ENCODE measurements at places on chromosomes 2 and 18.

- no peak for DNase-seq
These were observed 399.8 kb downstream of the TMEM182 start for GRCh38 chr2:103161456-103162289.

- DNase-seq: no peak
These were observed 72.7 kb downstream of the MAP2 start for GRCh38 chr2:209496586-209496982.

DNA sequence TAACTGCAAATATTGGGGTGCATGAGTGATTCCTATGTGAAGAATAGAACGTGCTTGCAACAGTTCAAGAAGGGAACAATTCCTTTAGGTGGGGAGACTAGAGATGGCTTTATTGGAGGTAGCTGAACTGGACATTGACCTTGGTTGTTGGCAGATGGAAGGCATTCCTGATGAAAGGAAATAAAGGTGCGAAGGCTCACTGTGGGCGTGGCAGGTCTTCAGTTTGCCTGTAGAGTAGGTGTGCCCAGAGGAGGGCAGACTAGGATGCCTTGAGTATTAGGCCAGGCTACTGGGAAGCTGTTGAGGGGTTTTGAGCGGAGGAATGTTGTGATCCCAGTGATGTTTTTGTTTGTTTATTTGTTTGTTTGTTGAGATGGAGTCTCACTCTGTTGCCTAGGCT is 2.8 kb downstream of the SPR start:
- no peak for DNase-seq

DNA sequence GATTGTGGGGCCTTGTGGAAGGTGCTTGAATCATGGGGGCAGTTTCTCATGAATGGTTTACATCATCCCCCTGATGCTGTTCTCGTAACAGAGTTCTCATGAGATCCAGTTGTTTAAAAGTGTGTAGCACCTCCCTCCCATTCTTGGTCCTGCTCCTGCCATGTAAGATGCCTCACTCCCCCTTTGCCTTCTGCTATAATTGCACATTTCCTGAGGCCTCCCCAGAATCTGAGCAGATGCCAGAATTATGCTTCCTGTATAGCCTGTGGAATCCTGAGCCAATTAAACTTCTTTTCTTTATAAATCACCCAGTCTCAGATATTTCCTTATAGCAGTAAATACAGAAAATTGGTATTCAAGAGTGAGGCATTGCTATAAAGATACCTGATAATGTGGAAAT is 15.6 kb upstream of the WDR75 start:
- no peak for DNase-seq

DNA sequence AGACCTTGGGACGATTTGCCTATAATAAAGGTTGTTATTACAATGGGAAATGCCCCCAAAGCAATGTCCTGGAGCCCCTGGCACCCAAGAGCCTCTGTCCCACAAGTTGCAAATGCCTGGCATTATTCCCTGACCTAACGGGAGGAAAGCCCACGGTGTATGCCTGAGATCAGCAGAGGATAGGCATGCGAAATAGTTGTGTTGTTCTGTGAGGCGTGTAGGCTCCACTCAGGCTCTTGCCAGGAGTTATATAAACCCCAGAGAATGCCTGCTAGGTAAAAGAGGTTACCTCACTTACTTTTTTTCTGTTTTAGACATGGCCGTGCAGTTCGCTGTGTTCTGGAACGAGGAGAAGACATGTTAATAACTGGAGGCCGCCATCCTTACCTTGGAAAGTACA is 52.1 kb downstream of the AOX1 start:
- DNase-seq: no peak

GRCh38 chr2:197862246-197862955 is 58.0 kb downstream of the PLCL1 start:
- no peak for DNase-seq

DNA sequence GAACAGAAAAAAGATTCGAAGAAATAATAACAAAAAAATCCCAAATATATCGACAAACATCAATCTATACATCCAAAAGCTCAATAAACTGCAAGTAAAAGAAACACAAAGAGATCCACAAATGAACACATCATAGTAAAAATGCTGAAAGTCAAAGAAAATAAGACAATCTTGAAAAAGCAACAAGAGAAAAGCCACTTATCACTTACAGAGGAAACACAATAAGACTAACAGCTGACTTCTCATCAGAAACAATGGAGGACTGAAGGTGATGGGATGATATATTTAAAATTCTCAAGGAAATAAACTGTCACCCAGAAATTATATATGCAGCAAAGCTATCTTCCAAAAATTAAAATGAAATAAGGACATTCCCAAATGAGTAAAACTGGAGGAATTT is 140.3 kb downstream of the NDUFA10 start:
- DNase-seq: no peak

DNA sequence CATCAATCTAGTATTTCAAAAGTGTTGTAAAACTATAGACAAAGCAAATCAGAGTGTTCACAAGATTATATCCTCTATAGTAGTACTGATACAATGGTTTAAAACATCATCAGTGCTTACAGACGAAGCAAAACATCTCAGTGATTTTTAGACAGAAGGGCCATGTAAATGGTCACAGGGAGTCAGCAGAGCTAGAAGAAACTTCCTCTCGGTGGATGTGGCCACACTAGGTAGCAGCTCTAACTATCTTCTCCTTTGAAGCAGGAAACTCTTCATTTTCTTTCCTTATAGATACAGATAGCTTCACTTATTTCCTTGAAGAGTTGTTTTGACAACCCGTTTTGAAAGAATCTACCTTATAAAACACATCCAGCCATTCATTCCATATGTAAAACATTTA is 80.4 kb upstream of the CD226 start:
- DNase-seq: no peak

- DNase-seq: no peak
These were observed 745.9 kb upstream of the SLC8A1 start for GRCh38 chr2:41197781-41198180.

DNA sequence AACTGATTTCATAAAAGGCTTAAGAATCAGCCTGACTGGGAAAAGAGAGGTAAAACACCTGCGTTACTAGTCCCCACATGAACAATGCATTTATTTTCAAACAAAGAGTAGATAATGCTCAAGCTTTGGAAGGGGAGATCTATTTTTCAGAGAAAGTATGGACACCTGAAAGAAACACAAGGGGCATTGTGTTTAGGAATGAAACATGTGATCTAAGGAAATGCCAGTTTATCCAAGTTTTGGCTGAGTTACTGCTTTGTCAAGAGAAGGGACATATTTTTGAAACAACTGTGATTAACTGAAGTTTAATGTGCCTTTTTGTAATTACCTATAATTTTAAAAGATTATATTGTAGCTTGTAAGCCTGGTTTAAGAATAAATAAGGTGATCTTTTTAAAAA is 49.3 kb upstream of the RBBP8 start:
- DNase-seq: no peak

- DNase-seq: no peak
These were observed 24.7 kb downstream of the B4GALT6 start for GRCh38 chr18:31659576-31660177.

DNA sequence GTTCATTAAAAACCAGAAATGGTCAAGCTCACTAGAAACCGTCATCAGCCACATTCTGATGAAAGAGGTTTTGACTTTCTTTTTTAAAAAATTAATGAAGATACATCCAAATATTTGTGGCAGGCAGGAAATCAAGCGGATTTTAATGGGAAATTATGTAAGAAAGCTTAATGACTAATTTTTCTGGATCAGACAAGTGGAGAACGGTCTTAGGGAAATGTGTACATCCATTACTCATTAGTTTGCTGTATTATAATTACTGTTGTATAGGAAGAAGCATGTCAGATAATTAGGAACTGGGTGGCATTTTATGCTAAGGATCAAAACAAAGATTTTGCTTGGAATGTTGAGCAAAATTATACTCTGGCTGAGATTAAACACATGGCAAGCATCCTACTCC is 39.4 kb downstream of the AGAP1 start:
- no peak for DNase-seq

DNA sequence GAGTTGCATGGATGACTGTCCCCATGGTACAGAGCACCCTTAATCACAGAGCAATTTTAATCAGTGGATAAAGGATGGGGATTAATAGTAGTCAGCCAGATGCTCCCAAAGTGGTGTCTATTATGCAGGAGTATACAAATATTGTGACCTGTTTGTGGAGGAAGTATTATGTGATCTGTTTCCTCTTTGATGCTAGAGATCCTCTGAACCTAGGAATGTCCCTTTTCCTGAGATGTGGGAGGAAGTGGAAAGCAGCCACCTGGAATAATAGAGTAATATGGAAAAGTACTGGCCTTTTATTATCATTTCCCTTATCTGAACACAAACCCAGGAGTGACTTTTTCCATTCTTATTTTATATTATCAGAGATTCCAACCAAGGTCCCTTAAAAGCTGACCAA is 94.2 kb upstream of the EFEMP1 start:
- DNase-seq: no peak

- peak; percentile 76 for DNase-seq
These were observed 895 bp upstream of the GLS start for GRCh38 chr2:190879474-190880377.

- no peak for DNase-seq
These were observed 20.9 kb downstream of the CELF4 start for GRCh38 chr18:37544713-37545112.

GRCh38 chr2:157046396-157046795 is 211.1 kb upstream of the GALNT5 start:
- no peak for DNase-seq

All from suprapubic skin (tissue), 4 donors.